ENCODE measurements at places on chromosomes 16 and 17. TPM values are rescaled to one million over a fixed set of nuclear protein-coding genes. Genes with fewer than 3 reads are reported as not detected.

MYCBPAP gene
- total RNA-seq = 0.97 TPM

SERPINF2 gene
- total RNA-seq = under 0.01 TPM

RBFOX1 gene
- total RNA-seq = not detected

SMIM5 gene
- 0.24 TPM for total RNA-seq

CXCL16 gene
- 1.1 TPM for total RNA-seq

KLHL10 gene
- total RNA-seq = 0.12 TPM

CLDN9 gene
- not detected for total RNA-seq

SOST gene
- not detected for total RNA-seq

SSTR5 gene
- not detected for total RNA-seq

KRT33A gene
- not detected for total RNA-seq

SCARF1 gene
- total RNA-seq = 0.49 TPM

ACSM2A gene
- not detected for total RNA-seq

PLA2G15 gene
- total RNA-seq = 27.8 TPM

HSD11B2 gene
- not detected for total RNA-seq

OR3A2 gene
- total RNA-seq = under 0.01 TPM

OR3A3 gene
- not detected for total RNA-seq

ABCA3 gene
- total RNA-seq = 0.36 TPM

MSLN gene
- not detected for total RNA-seq

EFNB3 gene
- total RNA-seq = 5.2 TPM

All from hair follicle dermal papilla cell (primary cell).